T-cell (primary cell): ENCODE measurements at places on chromosomes 2 and 18.

DNA sequence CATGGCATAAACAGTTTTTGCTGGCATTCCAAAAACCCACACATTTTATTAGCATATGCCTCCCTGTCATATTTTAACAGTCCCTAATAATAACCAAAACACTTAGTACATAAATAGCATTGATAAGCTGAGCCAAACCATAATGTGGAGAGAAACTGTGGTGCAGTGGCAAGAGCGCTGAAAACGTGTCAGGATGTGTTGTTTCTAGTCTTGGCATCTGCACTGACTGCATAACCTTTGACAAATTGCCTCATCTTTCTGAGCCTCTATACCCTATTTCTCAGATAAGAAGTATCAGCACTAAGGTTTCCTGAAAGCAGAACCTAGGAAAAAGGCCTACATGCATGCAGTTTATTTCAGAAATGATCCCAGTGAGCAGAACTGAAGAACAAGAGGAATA is 41.4 kb downstream of the RAD51AP2 start:
- H3K4me3 ChIP-seq, result no peak overlapping the region
- no peaks in the 10 kb centered on the region for H3K4me1 ChIP-seq
- H3K27me3 ChIP-seq, result no peaks in the 10 kb centered on the region
- H3K36me3 ChIP-seq, result no peaks in the 10 kb centered on the region

DNA sequence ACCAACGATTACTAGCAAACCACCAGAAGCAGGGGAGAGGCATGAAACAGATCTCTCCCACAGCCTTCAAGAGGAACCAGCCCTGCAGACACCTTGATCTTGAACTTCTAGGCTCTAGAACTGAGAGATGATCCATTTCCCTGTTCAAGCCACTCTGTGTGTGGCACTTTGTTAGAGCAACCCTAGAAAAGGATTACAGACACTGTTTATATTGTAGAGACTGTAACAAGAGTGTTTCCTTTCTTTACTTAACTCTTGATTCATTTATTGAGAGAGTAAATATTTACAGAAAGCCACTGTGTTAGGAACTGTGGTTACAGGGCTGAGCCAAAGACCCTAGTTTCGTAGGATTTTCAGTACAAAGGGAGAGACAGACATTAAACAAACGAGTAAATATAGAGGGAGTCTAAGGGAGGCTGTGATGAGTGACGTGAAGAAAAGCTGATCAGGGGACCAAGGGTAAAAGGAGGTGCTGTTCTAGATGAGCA is 10.9 kb downstream of the CCDC68 start:
- peaks cover 3% of the 10 kb centered on the region for H3K4me1 ChIP-seq
- no peaks in the 10 kb centered on the region for H3K36me3 ChIP-seq

- DNase-seq, result no peak
- no peaks in the 10 kb centered on the region for H3K27me3 ChIP-seq
- no peak overlapping the region for H3K27ac ChIP-seq
- H3K4me3 ChIP-seq, result no peak overlapping the region
- no peaks in the 10 kb centered on the region for H3K36me3 ChIP-seq
- no peaks in the 10 kb centered on the region for H3K4me1 ChIP-seq
Measured at GRCh38 chr2:218448934-218449333, 30.0 kb downstream of the VIL1 start.

DNA sequence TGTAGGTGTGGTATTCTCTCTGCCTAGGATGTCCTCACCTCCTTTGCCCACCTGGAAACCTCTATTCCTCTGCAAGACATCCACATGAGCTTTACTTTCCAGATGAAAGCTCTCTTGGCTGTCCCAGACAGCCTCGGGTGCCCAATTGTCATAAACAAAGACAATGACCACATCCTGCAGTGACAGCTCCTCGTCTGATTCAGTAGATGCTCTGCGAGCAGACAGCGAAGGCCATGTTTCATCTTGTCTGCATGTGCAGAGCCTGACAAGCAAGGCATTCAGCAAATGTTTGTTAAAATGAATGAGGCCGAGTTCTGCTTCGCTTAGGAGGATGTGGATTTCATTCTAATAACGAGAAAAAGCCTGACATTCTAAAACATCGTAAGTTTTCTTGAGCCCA is 150.9 kb downstream of the MTCL1 start:
- H3K4me3 ChIP-seq, result no peak overlapping the region
- no peaks in the 10 kb centered on the region for H3K4me1 ChIP-seq
- no peaks in the 10 kb centered on the region for H3K36me3 ChIP-seq
- H3K27me3 ChIP-seq, result no peaks in the 10 kb centered on the region
- no peak for DNase-seq

DNA sequence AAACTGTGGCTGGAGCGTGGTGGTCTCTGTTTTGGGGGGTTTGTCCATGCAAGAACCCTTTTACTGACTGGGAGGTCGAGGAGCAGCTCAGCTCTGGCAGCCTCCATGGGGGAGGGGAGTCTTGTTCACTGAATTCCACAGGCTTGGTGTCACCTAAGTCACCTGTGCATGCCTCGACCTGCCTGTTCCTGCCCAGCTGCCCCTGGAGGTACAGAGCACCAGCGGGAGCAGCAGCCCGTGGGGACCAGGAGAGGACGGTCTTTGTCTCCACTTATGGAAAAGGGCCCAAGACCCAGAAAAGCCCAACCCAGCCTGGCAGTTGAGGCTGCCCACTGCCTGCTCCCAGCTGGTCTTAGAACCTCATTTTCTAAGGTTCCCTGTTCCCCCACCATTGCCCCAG is 168.7 kb upstream of the AGAP1 start:
- no peaks in the 10 kb centered on the region for H3K4me1 ChIP-seq
- peaks cover 21% of the 10 kb centered on the region for H3K27me3 ChIP-seq
- no peak for DNase-seq

DNA sequence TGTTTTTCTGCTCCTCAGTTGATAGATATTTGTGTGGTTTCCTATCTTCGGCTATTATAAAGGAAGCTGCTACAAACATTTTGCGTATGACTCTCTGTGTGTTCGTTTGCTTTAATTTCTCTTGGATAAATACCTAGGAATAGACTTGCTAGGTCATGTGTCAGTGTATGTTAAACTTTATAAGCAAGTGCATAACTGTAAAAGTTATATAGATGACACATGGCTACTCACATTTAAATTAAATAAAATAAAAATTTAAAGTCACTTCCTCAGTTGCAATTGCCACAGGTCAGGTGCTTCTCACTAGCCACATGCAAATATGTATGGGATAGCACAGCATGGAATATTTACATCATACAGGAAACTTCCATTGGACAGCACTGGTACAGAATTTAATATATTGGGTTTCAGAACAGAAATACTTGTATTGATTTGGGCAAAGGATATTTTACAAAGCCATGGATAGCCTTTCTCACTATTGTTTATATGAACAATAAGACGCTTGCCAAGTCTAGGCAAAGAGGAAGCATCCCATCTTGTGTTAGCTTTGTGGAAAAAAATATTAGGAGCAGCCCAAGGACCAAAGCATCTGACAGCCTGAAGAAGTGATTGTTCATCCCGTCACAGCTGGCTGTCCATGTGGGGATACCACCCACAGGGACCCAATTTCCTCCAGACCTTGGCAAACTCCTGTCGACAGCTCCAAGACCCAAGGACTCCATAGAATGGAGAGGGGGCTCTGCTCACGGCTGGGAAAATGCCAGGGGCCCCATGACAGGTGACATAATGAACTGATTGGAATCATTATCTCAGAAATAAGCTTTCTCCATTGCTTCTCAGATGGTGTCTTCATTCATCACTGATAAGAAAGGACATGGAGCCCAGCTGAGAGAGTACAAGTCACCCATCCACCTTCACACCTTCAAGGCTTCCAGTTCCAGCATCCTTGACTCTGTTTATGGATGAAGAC is 196.7 kb downstream of the SH3BP4 start:
- no peak overlapping the region for H3K4me3 ChIP-seq
- H3K4me1 ChIP-seq, result no peaks in the 10 kb centered on the region
- H3K27ac ChIP-seq, result no peak overlapping the region
- peaks cover 13% of the 10 kb centered on the region for H3K27me3 ChIP-seq
- H3K36me3 ChIP-seq, result no peaks in the 10 kb centered on the region

DNA sequence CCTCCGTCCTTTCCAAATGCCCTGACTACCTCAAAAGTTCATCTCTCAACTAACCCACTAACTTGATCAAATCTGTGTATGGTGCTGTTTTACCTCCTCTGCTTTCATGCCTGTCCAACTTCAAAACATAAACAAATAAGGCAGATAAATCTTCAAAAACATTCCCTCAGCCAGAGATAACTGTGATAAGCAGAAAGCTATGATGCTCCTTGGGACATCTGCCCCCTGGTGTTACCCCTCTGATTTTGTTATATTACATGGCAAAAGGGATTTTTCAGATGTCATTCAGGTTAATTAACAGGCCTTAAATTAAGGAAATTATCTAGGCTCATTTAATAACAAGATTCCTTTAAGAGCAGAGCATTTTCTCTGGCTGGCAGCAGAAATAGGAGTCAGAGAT is 810.8 kb upstream of the CHAC2 start:
- no peaks in the 10 kb centered on the region for H3K36me3 ChIP-seq
- H3K4me3 ChIP-seq, result no peak overlapping the region
- H3K27me3 ChIP-seq, result no peaks in the 10 kb centered on the region
- no peak for DNase-seq
- H3K27ac ChIP-seq, result no peak overlapping the region

DNA sequence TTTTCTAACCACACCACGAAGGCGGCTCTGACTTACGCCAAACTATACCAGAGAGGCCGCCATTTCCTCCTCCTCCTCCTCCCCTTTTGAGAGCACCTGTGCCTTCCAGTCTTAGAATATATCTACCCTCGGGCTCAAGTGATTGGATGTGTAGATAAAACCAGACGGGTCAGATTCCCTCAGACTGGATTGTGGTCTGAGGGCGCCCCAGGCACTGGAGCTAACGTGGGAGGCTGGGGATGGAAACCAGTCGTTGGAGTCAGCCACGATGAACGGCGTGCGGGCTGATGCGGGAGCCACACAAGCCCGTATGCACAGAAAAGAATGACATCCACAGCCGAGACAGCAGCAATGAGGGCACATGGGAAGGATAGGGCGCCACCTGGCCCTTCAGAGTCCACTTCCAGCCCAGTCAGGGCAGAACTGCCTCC is 12.3 kb upstream of the ODC1 start:
- no peak overlapping the region for H3K27ac ChIP-seq
- H3K4me3 ChIP-seq, result no peak overlapping the region
- H3K36me3 ChIP-seq, result no peaks in the 10 kb centered on the region
- peaks cover 11% of the 10 kb centered on the region for H3K27me3 ChIP-seq
- H3K4me1 ChIP-seq, result no peaks in the 10 kb centered on the region

DNA sequence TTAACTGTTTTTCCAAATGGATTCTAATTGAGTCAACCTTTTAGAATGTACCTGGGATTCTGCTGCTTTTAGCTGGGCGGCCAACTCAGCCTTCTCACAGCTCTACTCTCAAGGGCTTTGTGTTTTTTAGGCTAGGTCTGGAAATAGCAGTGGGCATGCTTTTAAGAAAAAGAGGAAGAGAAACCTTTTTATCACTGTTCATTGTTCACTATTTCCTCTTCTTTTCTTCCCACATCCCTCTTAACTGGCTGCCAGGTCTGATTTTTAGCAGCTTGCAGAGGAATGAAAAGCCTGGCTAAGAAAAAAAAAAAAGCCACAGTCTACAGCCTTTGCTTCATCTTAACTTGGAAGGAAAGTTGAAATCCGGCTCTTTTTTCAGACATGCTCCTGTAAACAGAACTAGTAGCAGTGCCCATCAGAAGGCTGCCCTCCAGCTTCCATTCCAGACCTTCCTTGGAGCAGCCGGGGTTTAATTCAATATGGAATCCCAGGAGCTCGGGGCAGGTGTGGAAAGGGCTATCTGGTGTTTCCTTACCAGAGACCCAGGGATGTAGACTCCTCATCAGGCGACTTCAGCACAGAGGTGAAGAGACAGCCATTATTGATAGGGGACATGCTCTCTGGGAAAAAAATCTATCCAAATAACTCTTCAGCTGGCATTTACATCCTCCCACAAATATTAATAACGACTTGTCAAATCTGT is 230.7 kb downstream of the MYO3B start:
- no peak overlapping the region for H3K27ac ChIP-seq
- H3K27me3 ChIP-seq, result no peaks in the 10 kb centered on the region
- H3K4me1 ChIP-seq, result no peaks in the 10 kb centered on the region
- no peak for DNase-seq
- no peak overlapping the region for H3K4me3 ChIP-seq
- no peaks in the 10 kb centered on the region for H3K36me3 ChIP-seq

GRCh38 chr18:70455731-70456130 is 166.9 kb downstream of the SOCS6 start:
- no peak for DNase-seq
- H3K27ac ChIP-seq, result no peak overlapping the region
- H3K27me3 ChIP-seq, result no peaks in the 10 kb centered on the region
- no peaks in the 10 kb centered on the region for H3K36me3 ChIP-seq

DNA sequence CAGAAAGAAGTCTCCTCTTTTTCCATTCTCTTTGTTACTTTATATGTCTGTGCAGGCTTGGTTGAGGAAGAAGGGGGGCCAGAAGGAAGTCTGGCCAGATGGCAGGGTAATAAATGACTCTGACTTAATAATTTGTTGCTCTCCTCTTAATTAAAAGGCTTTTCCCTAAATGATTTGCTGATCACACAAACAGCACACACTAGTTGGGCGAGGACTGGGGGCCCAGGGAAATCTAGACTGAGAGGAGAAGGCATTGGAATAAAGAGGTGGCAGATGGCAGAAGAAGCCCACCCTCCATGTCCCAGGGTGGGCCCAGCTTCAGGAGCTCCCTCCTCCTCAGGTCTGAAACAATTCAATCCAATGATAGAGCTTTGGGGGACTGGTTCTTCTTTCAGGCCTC is 12.7 kb upstream of the SMARCAL1 start:
- H3K36me3 ChIP-seq, result no peaks in the 10 kb centered on the region
- peaks cover 5% of the 10 kb centered on the region for H3K27me3 ChIP-seq
- no peak overlapping the region for H3K4me3 ChIP-seq
- peaks cover 5% of the 10 kb centered on the region for H3K4me1 ChIP-seq

DNA sequence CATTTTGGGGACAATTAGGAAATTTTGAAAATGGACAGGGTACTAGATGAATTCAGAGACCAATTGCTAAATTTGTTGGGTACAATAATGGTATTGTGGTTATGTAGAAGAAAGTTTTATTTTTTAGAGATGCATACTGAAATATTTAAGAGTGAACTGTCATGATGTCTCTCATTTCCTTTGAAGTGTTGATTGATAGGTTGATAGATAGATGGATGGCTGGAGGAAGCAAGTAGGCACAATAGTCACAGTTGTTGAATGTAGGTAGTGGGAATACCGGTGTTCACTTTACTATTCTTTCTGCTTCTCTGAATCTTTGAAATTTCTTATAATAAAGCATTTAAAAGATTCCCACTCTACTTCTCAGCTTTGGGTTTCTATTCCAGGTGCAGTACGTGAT is 151.7 kb upstream of the FOSL2 start:
- no peaks in the 10 kb centered on the region for H3K4me1 ChIP-seq
- peaks cover 14% of the 10 kb centered on the region for H3K36me3 ChIP-seq
- H3K4me3 ChIP-seq, result no peak overlapping the region
- no peaks in the 10 kb centered on the region for H3K27me3 ChIP-seq
- DNase-seq, result no peak
